ENCODE measurements at places on chromosomes 1 and 21. TPM values are rescaled to one million over a fixed set of nuclear protein-coding genes. Genes with fewer than 3 reads are reported as not detected.

Gene ELF3
- total RNA-seq = under 0.01 TPM

Gene CD53
- total RNA-seq = not detected

Gene CRYAA
- total RNA-seq = not detected

Gene EDARADD
- total RNA-seq = under 0.01 TPM

Gene ZNF683
- not detected for total RNA-seq

Gene S100A7A
- total RNA-seq = not detected

Gene DTL
- total RNA-seq = 1.3 TPM

Gene KRTAP7-1
- not detected for total RNA-seq

Gene STXBP3
- 60.2 TPM for total RNA-seq

Gene TDRD10
- not detected for total RNA-seq

Gene SLC25A34
- 0.58 TPM for total RNA-seq

Gene C8A
- total RNA-seq = under 0.01 TPM

Gene KRTAP13-2
- total RNA-seq = not detected

Gene TMPRSS2
- total RNA-seq = not detected

Gene GFI1
- total RNA-seq = 0.15 TPM

Gene KCNQ4
- total RNA-seq = under 0.01 TPM

Gene SAMD11
- total RNA-seq = 11.1 TPM

Gene TNFRSF1B
- 43.0 TPM for total RNA-seq

Gene ILDR2
- under 0.01 TPM for total RNA-seq

All from smooth muscle cell of trachea (primary cell).